ENCODE measurements at places on chromosomes 1 and 21.

GRCh38 chr1:18413541-18414305 lies 67.0 kb upstream of the KLHDC7A start:
- no peak for DNase-seq

GRCh38 chr1:246246430-246246829 lies 260.6 kb downstream of the SMYD3 start:
- no peak for DNase-seq

DNA sequence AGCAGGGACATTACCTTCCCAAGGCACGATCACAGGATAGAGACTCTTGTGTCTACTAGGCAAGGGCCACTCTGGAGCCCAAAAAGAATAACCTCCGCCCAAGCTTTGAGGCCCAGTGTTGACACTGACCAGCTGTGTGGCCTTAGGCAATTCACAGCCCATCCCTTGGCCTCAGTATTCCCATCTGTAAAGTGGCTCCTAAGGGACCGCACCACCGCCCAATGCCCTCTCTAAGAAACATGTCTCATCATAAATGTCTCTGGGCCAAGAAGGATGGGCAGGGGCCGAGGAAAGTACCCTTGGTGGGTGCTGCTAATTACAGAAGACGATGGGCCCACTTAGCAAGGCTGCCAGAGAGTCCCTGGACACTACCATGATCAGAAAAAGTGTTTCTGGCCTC lies 628 bp downstream of the ARHGEF19 start:
- DNase-seq = no peak

DNA sequence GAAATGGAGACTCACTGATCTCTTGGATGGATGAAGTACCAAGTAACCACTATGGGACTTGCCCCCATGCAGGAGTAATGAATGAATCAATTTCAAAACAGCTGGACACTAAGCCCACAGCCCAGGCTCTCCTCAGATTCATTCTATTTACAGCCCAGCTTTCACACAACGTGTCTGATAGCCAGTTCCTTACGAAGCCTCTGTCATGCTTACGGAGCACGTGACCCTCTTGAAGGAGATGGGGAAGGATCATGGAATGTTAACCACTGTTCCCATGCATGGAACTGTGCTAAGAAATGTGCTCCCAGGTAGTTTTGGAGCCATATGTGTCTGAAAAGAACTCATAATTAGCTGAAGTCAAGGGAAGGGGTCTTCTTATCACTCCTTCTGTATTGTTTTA lies 124.1 kb downstream of the KIF26B start:
- no peak for DNase-seq

DNA sequence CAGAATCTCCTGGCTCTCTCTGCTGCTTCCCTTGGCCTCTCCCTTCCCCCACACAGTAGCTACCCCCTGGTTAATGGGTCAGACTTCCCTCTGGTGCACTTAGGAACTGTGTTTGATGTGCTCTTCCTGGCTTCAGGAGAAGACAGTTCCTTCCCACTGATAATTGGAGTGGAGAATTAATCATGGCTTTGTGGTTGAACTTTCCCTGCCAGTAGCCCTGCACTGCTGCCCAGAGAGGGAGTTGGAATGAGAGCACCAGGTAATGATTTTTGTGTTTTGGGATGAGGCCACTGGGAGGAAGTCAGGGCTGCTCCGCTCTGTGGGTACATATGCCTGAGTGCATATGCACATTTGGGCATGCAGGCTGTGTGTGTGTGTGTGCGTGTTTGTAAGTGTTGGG lies 39.7 kb upstream of the PADI2 start:
- DNase-seq = no peak

GRCh38 chr1:76764638-76765454 lies 102.4 kb upstream of the ST6GALNAC5 start:
- no peak for DNase-seq

- DNase-seq = peak; percentile 77
Observed at GRCh38 chr1:21238141-21238800, 52.0 kb downstream of the ECE1 start.

DNA sequence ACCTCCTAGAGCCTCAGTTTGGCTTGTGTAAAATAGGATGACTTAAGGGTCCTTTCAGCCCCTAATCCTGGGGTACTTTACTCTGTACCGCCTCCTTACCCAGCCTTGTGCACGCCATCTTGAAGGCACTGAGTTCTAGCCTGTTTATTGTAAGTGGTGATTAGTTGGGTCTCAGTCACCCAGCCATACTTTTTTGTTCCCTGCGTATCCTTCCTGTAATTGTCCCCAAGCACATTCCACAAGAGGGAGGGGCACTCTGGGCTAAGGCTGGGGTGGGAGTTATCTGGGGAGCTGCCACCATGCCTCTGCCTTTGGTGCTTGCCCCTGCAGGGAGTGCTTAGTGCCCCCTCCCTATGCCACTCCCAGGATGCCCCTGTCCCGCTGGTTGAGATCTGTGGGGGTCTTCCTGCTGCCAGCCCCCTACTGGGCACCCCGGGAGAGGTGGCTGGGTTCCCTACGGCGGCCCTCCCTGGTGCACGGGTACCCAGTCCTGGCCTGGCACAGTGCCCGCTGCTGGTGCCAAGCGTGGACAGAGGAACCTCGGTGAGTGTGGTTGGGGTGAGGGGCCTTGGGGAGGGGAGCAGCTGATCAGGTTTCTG lies 856 bp downstream of the FDPS start:
- peak; percentile 50 for DNase-seq

DNA sequence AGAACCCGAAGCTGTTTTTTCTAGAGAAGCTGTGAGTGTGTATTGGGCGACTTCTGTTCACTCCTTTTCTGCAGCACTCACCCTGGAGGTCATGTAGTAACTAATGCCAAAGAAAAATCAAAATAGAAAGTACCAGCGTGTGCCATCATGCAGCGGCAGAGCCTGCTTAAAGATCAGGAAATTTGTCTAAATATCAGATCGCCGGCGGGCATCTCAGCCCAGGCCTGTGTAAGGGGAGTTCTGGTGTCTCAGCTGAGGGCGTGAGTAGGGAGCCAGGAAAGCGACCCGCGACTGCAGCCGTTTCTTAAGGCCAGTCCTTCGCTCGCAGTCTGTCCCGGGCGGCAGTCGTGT lies 768 bp downstream of the EDARADD start:
- peak; percentile 64 for DNase-seq

GRCh38 chr1:204258213-204259115 lies 44.7 kb upstream of the GOLT1A start:
- peak; percentile 39 for DNase-seq

DNA sequence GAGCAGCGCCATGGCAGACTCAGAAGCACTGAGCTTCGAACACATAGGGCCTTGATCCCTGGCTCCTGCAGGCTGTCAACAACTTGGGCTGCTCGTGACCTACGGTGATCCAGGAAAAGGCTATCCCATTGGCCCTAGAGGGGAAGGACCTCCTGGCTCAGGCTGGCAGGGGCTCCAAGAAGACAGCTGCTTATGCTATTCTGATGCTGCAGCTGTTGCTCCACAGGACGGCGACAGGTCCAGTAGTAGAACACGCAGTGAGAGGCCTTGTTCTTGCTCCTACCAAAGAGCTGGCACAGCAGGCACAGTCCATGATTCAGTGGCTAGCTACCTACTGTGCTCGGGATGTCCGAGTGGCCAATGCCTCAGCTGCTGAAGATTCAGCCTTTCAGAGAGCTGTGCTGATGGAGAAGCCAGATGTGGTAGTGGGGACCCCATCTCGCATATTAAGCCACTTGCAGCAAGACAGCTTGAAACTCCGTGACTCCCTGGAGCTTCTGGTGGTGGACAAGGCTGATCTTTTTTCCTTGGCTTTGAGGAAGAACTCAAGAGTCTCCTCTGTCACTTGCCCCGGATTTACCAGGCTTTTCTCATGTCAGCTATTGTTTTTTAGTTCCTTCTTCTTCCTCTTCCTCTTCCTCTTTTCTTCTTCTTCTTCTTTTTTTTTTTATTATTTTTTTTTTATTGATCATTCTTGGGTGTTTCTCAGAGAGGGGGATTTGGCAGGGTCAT lies 18.9 kb downstream of the ITLN2 start:
- DNase-seq = no peak

DNA sequence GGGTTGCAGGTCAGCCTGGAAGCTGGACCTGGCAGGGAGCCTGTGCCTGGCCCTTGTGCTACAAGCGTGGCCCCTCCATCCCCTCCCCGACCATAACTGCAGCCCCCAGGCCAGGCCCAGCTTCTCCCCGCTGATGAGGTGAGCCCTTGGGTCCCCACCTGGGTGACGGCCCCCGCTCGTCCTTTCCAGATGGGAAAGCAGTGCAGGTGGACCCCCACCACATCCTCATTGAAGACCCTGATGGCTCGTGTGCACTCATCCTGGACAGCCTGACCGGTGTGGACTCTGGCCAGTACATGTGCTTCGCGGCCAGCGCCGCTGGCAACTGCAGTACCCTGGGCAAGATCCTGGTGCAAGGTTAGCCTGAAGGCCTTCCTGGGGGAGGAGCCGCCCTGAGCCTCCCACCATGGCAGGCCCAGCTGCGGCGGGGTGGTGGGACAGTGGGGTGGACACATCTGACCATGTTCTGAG lies 56.9 kb downstream of the TRIM11 start:
- no peak for DNase-seq

- DNase-seq = no peak
Observed at GRCh38 chr1:88740784-88741183, 56.7 kb downstream of the PKN2 start.

DNA sequence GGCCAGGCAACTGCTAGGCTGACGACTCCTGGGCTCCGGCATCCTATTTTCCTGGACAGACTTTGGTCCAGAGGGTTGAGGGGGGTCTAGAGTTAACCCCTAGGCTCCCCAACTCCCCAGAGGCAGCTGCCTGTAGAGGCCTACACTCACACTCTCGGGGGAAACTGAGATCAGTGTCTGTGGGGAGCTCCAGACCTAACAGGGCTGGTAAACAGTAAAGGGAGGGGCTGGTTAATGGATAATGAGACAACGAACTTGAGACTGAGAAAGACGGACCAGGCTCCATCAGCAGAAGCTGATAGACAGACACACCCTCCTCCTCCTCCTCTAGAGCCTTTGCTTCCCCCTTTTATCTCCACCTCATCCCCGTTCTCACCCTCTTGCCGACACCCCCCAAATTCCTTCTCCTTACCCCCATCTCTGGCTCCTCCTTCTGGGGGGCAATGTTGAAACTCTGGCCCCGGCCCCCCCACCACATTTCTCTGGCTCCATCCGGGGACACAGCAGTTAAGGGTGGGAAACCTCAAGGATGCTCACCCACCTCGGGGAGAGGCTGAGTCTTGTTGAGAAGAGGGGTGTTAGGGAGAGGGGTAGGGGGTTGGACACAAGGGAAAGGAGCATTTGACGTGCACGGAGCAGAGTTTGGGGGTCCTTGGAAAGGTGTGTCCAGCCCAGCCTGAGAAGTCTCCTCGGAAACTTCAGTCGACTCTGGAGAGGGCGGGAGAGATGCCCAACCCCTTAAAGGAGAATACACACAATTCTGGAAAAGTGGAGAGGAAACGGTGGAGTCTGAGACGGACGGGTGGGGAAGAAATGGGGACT lies at the start of gene MTMR11:
Gene MTMR11 (minus strand): TSS at position 710 of the 822 bp plus-strand sequence. CDS start 232 bp downstream, at position 478.
- peak; percentile 60 for DNase-seq

DNA sequence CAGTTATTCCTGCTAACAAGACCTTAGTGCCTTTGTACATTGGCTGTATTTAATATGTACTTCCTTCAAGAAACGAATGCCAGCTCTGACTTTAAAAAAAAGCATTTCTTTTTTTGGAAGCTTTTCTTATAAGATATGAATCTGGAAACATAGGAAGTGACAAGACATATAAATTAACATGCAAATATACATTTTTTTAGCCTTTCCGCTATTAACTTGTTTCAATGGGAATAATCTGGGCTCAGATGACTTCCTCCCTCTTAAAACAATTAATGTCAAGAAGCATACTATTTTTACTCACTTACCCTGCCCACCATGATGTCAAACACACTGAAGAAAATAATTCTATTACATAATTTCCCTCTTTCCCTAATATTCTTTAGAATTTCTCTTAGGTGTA lies 1.4 kb downstream of the DENND1B start:
- no peak for DNase-seq

GRCh38 chr1:7707527-7707926 lies 63.6 kb upstream of the VAMP3 start:
- no peak for DNase-seq

- DNase-seq = no peak
Observed at GRCh38 chr1:20612221-20612746, 21.0 kb upstream of the PINK1 start.

GRCh38 chr1:100305954-100306353 lies 39.9 kb downstream of the RTCA start:
- DNase-seq = no peak

- DNase-seq = no peak
Observed at GRCh38 chr1:70358921-70359564, 4.5 kb upstream of the ANKRD13C start.

Measured in adipocyte (in vitro differentiated cells).